Vagina (tissue), 2 donors: ENCODE measurements at places on chromosomes 2 and 18.

DNA sequence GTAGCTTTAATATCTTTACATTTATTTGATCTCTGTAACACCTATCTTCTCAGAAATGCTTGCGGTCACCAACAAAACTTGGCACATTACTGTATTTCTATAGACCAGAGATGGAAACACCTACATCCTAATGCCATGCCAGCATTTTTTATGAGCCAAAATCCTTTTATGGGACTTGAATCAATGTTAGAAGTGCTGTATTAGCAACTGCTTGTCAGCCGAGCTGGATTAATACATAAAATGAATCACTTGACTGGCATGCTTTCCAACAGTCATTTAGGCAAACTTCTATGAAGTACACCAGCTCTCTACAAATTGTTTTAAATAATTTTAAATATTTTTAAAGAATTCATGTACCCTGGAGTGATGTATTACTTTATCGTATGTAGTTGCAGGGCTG lies 272.9 kb upstream of the NRP2 start:
- no peak for DNase-seq

GRCh38 chr18:45169610-45170009 lies 445.7 kb upstream of the SLC14A2 start:
- no peak for DNase-seq

DNA sequence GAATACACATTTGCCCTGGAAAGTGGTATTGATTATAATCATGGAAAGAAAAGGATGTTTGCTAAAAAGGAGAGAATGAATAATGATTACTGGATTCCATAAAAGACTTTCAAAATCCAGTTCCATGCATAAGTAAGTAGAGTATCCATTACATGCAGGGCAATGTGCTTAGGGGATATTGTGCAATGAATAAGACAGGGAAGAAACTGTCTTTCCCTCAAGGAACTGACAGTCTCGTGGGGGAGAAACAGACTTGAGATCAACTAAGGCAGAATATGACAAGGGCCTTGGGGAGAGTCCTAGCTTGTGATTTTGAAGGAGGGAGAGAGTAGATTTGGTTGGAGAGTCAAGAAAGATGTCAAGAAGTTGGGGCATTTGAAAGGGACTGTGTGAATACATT lies 130.6 kb downstream of the SPP2 start:
- no peak for DNase-seq

GRCh38 chr18:62566199-62566598 lies 43.4 kb downstream of the ZCCHC2 start:
- DNase-seq: no peak

- no peak for DNase-seq
Measured at GRCh38 chr2:54392555-54393324, 63.4 kb upstream of the SPTBN1 start.

GRCh38 chr2:216584112-216584511 lies 49.1 kb upstream of the IGFBP2 start:
- no peak for DNase-seq

DNA sequence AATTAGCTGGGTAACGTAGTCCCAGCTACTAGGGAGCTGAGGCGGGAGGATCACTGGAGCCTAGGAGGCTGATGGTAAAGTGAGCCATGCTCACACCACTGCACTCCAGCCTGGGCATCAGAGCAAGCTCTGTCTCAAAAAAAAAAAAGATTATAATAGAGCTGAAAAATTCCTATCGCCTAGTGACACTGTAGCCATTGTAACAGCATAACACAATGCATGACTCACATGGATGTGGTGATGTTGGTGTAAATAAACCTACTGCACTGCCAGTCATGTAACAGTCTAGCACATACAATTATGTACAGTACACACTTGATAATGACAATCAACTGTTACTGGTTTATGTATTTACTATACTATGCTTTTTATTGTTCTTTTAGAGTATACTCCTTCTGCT lies 39.6 kb downstream of the MGAT4A start:
- DNase-seq: no peak

GRCh38 chr2:17056236-17056635 lies 390.6 kb upstream of the CYRIA start:
- no peak for DNase-seq

DNA sequence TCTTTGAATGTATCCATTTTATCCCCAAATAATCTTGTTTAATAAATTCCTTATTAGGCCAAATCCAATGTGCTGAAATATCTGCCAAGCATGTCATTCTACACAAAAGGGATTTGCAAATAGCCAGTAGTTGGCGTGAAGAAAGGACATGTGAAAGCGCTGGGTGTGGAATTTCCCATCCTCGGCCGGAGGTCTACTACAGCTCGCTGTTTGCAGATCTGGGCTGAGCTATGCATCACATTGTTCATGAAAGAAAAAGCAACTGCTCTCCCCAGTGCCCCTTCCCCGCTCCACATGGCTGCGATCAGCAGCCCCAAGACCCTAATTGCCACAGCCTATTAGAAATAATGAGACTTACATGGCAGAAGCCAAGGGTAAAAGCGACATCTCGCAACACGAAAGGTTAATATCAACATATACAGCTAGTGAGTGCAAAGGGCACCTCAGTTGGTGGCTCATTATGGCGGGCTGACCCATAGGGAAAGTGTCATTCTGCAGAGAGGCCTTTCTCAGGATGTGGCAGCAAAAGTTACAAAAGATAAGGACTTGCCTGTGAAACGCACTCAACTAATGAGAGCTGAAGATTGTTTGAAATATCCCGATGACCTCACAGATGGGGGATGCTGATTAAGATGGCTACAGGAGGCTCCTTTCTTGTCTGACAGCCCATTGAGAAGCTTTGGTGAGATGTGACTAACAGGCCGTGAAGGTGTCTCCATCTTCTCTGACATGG lies 126.9 kb upstream of the CYP1B1 start:
- no peak for DNase-seq

GRCh38 chr2:211347328-211347727 lies 790.9 kb downstream of the CPS1 start:
- no peak for DNase-seq
